Stimulated activated CD4-positive, alpha-beta T cell treated with anti-CD3 and anti-CD28 coated beads, Interleukin-2, amount 100 ng/mL, for 24 hours (primary cell): ENCODE measurements at places on chromosomes 5 and 9.

GRCh38 chr5:179763215-179763945 lies 30.4 kb upstream of the LTC4S start:
- peak; percentile 54 for DNase-seq

- DNase-seq = no peak
These were observed 163.7 kb downstream of the GAPVD1 start for GRCh38 chr9:125425170-125425897.

- no peak for DNase-seq
These were observed 17.1 kb downstream of the APBA1 start for GRCh38 chr9:69655065-69655464.

- no peak for DNase-seq
These were observed 2.0 kb upstream of the MAP3K1 start for GRCh38 chr5:56813302-56813701.

DNA sequence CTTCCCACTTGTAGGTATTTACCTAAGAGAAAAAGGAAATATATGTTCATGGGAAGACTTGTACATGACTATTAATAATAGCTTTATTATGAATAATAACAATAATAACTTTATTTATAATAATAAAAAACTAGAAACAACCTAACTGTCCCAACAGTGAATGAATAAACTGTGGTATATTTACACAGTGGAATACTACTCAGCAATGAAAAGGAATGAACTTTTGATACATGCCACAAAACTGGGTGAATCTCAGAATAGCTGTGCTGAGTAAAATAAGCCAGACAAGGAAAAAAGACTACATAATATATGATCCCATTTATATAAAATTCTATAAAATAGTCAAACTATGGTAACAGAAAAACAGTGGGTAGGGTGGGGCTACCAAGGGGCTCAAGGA lies 88.7 kb downstream of the SCAMP1 start:
- DNase-seq = no peak

DNA sequence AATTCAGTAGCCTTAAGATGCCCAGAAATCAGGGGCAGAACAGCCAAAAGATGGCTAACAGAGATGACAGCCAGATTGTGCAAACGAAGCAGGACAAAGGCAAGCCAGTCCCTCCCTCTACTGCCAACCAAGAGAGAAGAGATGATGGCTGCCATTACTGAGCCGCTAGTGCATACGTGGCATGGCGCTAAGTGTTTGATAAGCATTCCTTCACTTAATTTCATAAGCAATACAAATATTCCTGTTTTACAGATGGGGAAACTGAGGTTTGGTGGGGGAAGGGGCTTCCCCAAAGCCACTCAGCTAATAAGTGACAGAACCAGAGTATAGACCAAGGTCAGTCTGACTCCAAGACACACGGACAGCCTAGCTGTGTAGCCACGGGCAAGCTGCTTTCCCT lies 44.1 kb downstream of the STK10 start:
- no peak for DNase-seq

DNA sequence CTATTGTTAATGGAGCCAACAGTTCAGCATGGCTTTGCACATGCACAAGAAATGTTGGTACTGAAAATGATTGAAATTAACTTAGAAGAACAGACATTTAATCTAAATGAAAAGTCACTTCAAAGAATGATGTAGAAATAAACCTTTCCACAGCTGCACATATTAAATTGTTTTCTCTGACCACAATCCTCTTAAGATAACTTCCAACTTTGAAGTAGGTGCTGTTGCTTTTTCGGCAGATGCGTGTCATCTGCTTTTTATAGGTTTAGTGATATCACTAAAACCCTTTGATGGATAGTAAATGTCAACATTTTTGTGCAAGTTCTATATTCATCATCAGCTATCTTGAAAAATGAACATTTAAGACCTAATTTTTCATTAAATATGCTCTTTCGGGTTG lies 25.3 kb upstream of the SLC1A3 start:
- no peak for DNase-seq

DNA sequence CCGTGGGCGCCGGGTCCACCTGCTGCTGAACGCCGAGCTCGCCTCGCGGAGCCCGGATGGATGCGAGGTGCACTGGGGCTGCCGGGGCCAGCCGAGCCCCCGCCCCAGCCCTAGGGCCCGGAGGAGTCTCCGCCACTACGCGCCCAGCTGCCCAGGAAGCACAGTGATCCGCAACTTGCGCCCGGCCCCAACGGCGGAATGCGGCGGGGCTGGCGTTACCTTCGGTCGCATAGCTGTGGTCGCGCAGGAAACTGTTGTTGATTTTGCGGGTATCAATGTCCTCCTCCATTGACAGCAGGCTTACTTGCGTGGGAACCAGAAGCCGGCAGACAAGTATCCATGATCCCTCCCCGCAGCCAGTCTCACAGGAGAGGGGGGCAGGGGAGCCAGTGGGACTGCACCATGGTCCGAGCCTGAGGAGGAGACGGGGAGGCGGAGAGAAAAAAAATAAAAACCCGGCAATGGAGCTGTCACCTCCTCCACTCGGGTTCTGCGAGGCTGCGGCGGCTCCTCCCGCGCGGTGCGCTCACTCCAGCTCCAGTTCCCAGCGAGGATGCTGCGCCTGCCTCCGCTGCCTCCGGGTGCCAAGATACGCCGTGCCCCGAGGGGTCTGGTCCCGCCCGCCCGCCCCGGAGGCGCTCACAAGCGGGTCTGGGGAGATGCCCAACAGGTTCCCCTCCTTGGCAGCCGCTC lies 628 bp downstream of the PPP2R2B start:
- peak; percentile 28 for DNase-seq

DNA sequence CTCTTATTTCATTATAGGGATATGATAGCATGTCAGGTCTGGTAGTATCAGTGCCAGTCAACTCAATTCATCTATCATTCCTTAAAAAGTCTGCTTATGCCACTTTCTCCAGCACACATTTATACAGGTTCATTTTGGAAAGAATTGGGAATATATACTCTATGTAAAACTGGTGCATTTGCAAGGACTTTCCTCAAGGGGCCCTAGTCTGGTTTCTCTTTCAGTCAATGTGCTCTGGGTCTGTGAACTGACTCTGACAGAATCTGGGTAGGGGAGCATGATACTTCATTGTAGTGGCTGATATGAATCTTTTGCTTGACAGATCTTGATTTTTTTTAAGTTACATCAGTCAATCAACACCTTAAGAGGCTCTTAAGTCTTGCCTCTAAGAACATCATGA lies 313.9 kb downstream of the HTR1A start:
- DNase-seq = no peak

GRCh38 chr9:37398464-37399025 lies 24.0 kb upstream of the GRHPR start:
- DNase-seq = no peak

- no peak for DNase-seq
These were observed 33.7 kb downstream of the TTLL11 start for GRCh38 chr9:122059214-122059954.

GRCh38 chr5:40628407-40628806 lies 51.3 kb upstream of the PTGER4 start:
- no peak for DNase-seq

DNA sequence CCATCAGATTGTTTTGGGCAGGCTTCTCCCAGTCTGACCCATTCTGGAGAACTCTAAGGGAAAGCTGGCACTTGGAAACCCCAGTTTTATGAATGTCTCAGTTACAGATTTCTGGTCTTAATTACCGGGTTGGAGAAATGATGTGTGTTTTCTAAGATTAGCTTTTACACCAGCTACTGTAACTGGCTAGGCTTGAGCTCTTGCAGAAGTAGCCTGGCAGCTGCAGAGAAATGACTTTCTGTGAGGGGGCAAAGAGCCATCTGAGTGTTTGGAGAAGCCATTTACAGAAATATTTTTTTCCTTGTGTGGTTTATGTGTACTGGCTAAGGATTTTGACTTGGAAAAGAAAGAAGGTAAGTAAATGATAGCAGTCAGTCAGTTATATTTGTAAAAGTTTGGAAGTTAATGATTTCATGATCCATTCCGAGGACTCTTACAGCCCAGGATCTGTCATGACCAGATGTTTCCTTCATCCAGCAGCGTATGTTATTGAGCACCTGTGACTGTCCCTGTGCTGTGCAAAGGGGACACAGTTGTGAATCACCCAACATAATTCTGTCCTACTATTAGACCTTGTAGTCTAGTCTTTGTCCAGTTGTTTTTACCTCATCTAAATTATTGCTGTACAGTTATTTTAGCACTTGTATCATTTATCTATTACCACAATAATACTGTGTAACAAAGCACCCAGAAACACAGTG lies 53.7 kb upstream of the GDNF start:
- DNase-seq = no peak

DNA sequence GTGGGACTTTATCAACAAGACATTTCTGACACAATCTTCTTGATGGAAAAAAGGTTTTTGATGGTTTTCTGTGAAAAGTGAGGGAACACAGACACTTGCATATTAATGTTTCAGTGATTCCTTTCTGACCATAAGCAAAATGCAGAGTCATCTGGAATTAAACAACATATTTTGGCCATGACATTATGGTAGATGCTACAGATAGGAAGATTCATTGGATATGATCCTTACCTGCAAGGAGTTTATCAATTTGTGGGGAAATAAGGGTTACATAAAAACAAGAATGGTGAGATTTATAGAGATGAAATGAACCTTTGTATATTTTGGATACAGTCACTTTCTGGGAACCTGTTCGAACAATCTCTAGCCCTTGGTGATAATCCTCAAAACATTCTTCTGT lies 155.3 kb upstream of the GNA14 start:
- no peak for DNase-seq

DNA sequence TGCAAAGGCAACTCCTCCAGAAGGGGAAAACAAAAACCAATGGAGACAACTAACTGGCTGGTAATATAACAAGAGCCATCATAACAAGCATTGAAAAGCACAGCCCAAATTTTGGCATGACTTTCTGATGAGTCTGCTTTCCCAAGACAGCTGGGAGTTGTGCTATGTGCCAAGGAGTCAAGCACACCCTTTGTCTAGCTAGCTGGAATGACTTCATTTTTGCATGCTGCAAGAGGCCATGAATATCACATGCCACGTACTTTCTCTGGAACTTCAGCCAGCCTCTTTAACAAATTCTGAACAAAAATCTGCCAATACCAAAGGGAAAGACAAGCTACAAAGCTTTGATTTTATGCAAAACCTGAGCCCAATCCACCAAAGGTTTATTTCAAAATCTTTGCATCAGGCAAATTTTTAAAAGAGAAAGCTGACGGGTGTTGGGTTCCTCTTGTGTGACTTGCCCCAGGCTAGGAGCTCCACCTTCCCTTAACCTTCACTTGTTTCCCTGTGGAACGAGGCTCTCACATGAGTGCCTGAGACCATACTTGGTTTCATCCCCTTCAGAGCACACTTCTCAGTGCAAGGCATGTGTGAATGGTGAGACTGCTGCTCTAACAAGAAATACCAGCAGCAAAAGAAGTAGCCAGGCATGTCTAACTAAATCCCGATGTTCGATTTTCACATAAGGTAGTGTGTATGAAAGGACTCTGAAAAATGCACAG lies 47.3 kb downstream of the S1PR3 start:
- no peak for DNase-seq
